Activated CD4-positive, alpha-beta T cell treated with anti-CD3 and anti-CD28 coated beads, Interleukin-2, amount 50 U/mL, for 24 hours (primary cell): ENCODE measurements at places on chromosomes 16 and 17.
A peak's percentile ranks its signal among the peaks of the same experiment; 100 is the strongest.

DNA sequence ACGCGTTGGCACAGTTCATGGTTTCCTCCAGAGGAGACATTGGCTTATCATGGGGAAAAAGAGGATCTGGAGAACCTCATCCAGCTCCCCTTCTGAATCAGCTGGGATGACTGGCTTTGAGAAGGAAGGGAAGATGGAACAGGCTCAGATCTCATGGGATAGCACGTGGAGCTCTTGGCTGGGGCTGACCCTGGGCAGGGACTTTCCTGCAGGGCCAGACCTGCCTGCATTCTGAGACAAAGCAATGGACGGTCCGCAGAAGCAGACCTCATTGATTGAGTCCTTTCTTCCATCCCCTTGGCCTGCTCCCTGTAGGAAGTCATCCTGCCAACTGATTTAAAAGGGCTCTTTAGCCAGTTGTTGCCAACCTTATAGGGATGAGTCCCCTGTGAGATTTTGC, 26.2 kb downstream of the PLCD3 start:
- DNase-seq = no peak

- DNase-seq = no peak
Observed at GRCh38 chr16:53817117-53817755, 113.3 kb downstream of the FTO start.

GRCh38 chr17:75074532-75074931, 13.2 kb upstream of the SLC16A5 start:
- DNase-seq = no peak

- no peak for DNase-seq
Observed at GRCh38 chr16:84612686-84613085, 5.2 kb downstream of the COTL1 start.

- DNase-seq = no peak
Observed at GRCh38 chr17:77454242-77455095, 313.7 kb downstream of the SEC14L1 start.

DNA sequence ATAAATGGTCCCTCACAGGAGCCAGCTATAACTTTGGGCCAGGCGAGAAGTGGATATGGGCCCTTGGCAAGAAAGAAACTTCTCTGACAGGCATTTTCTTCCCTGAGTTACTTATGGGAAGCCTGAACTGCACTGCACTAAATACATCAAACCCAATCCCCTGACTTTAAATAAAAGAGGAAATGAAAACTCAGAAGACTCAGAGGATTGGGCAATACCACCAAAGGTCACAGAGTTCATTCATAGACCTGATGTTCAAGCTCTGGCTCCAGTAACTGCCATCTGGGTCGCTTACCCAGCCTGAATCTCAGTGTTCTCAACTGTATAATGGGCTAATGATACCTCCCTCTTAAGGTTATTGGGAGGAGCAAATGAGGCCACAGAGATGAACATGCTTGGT, 815 bp downstream of the KRT35 start:
- DNase-seq = no peak

DNA sequence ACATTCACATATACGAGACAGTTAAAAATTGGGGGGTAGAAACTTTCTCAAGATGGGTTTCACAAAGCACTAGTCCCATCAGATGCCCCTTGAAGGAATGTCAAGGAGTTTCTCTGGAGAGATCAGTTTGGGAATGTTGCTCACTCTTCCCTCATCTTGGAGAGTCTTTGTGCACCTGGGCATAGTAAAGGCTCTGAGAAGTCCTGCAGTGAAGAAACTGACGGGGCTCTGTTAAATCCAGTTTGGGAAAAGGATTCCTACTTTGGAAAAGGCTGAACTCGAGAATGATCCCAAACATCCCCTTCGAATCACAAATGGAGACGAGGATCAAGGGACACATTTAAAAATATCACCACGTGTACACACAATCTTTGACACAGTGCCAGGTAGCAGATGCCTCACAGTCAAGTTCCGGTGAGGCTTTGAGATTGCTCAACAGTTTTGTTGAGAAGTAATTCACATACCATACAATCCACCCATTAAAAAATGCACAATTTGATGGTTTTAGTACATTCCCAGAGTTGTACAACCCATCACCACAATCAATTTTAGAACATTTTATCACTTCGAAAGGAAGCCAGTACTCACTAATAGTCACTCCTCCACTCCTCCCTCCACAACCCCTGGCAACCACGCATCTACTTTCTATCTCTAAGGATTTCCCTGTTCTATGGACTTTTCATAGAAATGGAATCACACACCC, 203.4 kb upstream of the FOXF1 start:
- no peak for DNase-seq

- no peak for DNase-seq
Observed at GRCh38 chr17:73833775-73834488, 189.7 kb upstream of the SDK2 start.

- no peak for DNase-seq
Observed at GRCh38 chr16:342455-343213, 9.9 kb downstream of the AXIN1 start.

GRCh38 chr16:81148277-81148676, 52.1 kb upstream of the GCSH start:
- DNase-seq = no peak

DNA sequence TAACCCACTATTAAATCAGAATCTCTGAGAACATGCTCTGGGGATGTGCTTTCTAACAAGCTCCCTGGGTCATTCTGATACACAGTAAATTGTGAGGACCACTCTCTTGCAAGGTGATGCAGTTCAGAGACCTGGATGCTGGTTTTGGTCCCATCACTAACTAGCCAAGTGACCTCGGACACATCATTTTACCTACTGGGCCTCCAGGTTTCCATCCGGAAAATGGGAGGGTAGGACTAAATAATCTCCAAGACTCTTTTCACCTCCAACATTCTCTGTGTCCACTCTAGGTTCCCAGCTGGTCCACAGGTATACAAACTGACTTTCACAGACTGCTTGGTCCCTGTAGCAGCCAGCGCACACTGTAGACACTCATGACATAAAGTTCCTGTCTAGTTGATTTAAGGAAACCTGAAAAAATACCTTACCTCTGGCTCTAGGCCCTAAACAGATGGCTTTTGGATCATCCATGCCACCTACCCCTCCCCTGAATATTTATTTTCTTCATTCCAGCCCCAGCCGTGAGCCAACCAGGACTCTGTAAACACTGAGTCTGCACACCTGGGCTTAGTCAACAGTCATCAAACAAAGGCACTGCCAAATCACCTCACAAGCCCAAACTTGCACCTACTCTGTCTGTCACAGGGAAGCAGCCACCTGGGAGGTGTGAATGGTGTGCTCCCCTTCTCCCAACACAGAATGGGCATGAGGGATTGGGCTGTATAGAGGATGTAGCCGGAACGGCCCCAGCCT, 51.3 kb upstream of the MRPS23 start:
- no peak for DNase-seq

GRCh38 chr16:49849037-49849753, 6.7 kb downstream of the ZNF423 start:
- no peak for DNase-seq

- DNase-seq = no peak
Observed at GRCh38 chr16:57803134-57803990, 1.1 kb upstream of the KIFC3 start.

GRCh38 chr16:85188822-85189672, 76.8 kb upstream of the CIBAR2 start:
- no peak for DNase-seq

GRCh38 chr17:78343543-78344201, 16.2 kb downstream of the SOCS3 start:
- peak; percentile 47 for DNase-seq

DNA sequence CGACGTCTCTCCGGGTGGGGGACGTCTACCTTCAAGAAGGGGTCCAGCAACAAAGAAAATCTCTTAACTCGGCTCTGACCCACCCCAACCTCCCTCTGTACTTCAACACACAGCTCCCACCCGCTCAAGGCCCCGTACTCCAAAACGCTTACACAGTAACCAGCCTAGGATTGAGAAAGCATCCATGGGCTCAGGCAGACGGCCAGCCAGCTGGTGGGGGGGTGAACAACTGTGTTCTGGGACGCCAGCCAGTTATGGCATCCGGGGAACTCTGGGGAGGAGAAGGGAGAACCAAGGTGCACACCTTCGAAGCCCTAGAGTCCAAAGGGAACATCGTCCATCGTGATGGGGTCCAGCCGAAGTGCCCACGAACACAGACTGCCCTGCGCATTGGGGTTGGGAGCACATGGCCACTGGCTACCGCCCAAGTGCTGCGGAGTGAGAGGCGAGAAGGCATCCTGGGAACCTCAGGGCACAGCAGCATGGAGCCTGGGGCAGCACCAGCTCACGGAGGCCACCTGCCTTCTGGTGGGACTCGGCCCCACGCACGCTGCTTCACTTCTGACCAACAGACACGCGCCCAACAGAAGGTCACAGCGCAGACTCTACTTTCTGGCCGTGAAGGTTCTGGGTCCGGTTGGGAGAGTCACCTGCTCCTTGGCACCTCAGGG, 14.3 kb downstream of the SLC16A3 start:
- no peak for DNase-seq

GRCh38 chr17:76957678-76958464, 89.7 kb downstream of the MGAT5B start:
- DNase-seq = no peak

DNA sequence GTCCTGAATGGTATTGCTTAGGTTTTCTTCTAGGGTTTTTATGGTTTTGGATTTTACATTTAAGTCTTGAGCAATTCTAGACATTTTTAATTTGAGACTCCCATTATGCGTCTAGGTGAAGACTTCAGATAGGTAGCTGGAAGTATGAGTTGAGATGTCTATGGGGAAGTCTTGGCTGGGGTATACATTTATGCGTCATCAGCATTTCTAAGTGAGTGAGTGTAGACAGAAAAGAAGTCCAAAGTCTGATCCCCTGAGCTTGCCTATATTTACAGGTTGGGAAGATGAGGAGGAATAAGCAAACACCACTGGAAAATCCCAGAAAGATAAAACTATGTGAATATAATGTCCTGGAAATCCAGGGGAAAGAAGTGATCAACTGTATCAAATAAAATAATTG, 68.9 kb downstream of the KCNJ2 start:
- DNase-seq = no peak

GRCh38 chr16:48892893-48893292, 282.9 kb upstream of the N4BP1 start:
- no peak for DNase-seq

DNA sequence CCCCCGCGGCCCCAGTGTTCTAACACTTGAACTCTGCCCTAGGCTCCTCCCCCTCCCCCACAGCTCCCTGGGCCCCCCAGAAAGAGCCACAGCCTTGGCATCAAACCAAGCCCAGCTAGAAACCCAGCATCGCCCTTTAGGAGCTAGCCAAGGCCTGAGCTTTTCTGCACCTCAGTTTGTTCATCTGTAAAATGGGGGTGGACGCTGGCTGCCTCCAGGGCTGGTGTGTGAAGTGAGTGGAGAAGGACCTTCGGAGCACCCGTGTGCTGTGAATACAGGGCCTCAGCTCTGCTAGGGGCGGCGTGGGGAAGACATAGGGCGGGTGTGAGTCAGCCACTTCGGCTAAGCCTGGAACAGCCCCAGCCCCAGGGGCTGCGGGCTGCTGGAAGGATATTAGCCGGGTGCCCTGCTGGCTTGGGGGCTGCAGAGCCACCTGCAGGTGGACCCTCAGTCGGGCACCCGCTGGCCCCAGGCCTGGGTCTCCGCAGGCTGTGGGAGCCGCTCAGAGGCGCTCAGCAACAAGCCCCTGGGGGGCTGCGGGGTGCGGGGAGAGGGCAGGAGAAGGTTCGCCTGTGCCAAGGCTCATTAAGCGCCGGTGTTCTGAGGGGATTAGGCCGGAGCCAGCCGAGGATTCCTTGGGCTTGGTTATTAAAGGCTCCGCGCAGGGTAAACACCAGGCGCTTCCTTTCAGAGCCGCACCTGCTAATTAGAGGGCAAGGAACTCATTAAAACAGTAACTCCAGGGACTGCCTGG, 217.0 kb upstream of the CIBAR2 start:
- DNase-seq = no peak

DNA sequence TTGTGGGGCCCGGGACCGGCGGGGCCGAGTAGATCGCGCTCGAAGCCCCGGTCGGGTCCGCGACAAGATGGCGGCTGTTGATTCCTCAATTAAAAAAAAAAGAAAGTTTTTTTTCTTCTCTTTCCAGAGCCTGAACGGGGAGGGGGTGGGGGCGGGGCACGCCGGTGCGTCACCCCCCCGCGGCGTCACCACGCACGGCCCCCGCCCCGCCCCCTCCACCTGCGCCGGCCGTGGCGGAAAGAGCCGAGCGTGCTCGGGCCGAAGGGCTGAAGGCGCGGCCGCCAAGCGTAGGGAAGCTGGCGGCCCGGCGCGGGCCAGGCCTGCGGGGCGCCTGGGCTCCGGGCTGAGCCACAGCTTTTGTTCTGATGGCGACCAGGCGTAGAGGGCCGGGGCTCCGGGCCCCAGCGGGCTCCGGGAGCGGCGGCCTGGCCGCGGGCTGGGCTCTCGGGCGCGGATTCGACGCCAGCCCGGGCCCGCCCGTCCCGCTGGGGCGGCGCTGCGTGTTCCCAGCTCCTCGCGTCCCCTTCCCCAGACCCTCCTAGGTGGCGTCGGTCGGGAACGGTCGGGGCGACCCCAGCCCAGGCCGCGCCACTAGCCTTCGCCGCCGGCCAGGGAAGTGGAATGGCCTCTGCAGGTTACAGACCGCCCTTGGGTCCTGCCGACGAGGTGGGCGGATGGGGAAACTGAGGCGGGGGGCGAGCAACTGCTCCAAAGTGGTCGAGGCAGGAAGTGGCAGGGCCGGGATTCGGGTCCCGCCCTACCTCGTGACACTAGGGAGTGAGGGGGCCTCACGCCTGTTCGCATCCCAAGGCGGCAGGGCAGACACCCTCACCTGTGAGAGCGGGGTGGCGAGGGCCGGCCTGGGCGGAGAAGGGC, at the start of gene CREBBP:
TSS of gene CREBBP (minus strand) at position 91 of the 876 bp plus-strand sequence. CDS start 797 bp downstream, outside the sequence.
- peak; percentile 73 for DNase-seq

DNA sequence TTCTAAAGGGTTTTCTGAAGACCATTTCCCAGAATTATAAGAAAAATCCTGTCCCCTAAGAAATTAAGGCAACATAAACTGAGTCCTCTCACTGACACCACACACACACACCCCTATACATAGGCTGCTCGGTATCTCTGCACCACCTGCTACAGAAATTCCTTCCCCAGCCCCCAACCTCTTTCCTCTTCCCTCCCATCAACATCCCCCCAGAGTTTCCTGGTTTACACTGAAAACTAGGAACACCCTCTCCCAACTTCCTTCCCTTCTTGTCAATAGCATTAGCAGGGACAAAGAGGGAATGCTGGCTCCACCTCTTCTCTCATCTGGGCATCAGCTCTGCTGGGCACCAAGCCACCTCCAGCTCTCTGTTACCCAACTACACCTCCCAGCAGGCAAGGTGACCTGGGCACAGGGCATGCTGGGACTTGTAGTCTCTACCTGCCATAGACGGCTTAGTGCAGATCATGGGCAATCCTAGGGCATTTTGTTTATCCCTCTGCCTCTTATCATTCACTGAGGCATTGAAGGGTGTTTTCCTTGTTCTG, 15.7 kb downstream of the CAVIN1 start:
- DNase-seq = peak; percentile 49
